ENCODE measurements at places on chromosomes 1 and 21. TPM values are rescaled to one million over a fixed set of nuclear protein-coding genes. Genes with fewer than 3 reads are reported as not detected.

The FLG2 gene
- not detected for total RNA-seq

The RIMKLA gene
- total RNA-seq: 2.7 TPM

- no peaks in the 10 kb centered on the region for H3K27me3 ChIP-seq
- peaks cover 22% of the 10 kb centered on the region for H3K4me1 ChIP-seq
- H3K27ac ChIP-seq: peak overlapping the region; percentile 93
- H3K36me3 ChIP-seq: no peaks in the 10 kb centered on the region
- DNase-seq: no peak
- H3K4me3 ChIP-seq: no peak overlapping the region
These were observed 88.3 kb upstream of the SGIP1 start for GRCh38 chr1:66445492-66446181.

GRCh38 chr21:34227386-34227852, 136.4 kb upstream of the KCNE2 start:
- H3K4me3 ChIP-seq: no peak overlapping the region
- H3K36me3 ChIP-seq: no peaks in the 10 kb centered on the region
- H3K4me1 ChIP-seq: no peaks in the 10 kb centered on the region
- no peak overlapping the region for H3K27ac ChIP-seq
- DNase-seq: no peak

GRCh38 chr1:29634746-29635335, 398.5 kb downstream of the PTPRU start:
- H3K4me3 ChIP-seq: no peak overlapping the region
- no peaks in the 10 kb centered on the region for H3K4me1 ChIP-seq
- no peak for DNase-seq
- H3K36me3 ChIP-seq: no peaks in the 10 kb centered on the region
- H3K27me3 ChIP-seq: no peaks in the 10 kb centered on the region
- no peak overlapping the region for H3K27ac ChIP-seq

DNA sequence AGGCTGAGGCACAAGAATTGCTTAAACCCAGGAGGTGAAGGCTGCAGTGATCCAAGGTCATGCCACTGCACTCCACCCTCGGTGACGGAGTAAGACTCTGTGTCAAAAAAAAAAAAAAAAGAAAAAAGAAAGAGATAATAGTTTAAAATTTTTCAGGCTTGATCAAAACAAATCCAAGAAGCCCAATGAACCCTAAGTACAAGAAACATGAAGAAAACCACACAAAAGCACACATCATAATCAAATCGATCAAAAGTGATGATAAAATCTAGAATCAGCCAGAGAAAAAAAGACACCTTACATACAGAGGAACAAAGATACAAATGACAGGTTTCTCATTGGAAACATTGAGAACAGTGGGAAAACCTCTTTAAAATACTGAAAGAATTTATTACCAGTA, 31.5 kb downstream of the LDLRAD1 start:
- H3K27me3 ChIP-seq: no peaks in the 10 kb centered on the region
- no peak overlapping the region for H3K27ac ChIP-seq
- no peak for DNase-seq

The CFHR3 gene
- total RNA-seq: 0.86 TPM

The ECM1 gene
- 5.5 TPM for total RNA-seq

GRCh38 chr21:29064850-29065481, 8.5 kb downstream of the CCT8 start:
- no peaks in the 10 kb centered on the region for H3K27me3 ChIP-seq
- no peak for DNase-seq
- H3K4me1 ChIP-seq: no peaks in the 10 kb centered on the region
- H3K4me3 ChIP-seq: no peak overlapping the region
- peaks cover 28% of the 10 kb centered on the region for H3K36me3 ChIP-seq

GRCh38 chr21:27329255-27329851, 362.5 kb upstream of the ADAMTS5 start:
- H3K4me3 ChIP-seq: no peak overlapping the region
- no peak overlapping the region for H3K27ac ChIP-seq
- H3K36me3 ChIP-seq: no peaks in the 10 kb centered on the region
- no peak for DNase-seq

- no peaks in the 10 kb centered on the region for H3K36me3 ChIP-seq
- H3K27me3 ChIP-seq: no peaks in the 10 kb centered on the region
- DNase-seq: no peak
These were observed 4.6 kb downstream of the MIB2 start for GRCh38 chr1:1619917-1620361.

The VAMP3 gene
- total RNA-seq: 63.9 TPM

- H3K4me1 ChIP-seq: peaks cover 27% of the 10 kb centered on the region
- no peaks in the 10 kb centered on the region for H3K27me3 ChIP-seq
- peak overlapping the region; percentile 83 for H3K27ac ChIP-seq
- peaks cover 6% of the 10 kb centered on the region for H3K36me3 ChIP-seq
- H3K4me3 ChIP-seq: peak overlapping the region; percentile 40
These were observed 220.0 kb downstream of the FGGY start for GRCh38 chr1:59516881-59517280.

GRCh38 chr1:164702216-164702615, 143.2 kb downstream of the PBX1 start:
- H3K27me3 ChIP-seq: no peaks in the 10 kb centered on the region
- no peaks in the 10 kb centered on the region for H3K36me3 ChIP-seq
- H3K4me1 ChIP-seq: peaks cover 21% of the 10 kb centered on the region
- DNase-seq: no peak
